ENCODE measurements at places on chromosomes 3 and 15.

DNA sequence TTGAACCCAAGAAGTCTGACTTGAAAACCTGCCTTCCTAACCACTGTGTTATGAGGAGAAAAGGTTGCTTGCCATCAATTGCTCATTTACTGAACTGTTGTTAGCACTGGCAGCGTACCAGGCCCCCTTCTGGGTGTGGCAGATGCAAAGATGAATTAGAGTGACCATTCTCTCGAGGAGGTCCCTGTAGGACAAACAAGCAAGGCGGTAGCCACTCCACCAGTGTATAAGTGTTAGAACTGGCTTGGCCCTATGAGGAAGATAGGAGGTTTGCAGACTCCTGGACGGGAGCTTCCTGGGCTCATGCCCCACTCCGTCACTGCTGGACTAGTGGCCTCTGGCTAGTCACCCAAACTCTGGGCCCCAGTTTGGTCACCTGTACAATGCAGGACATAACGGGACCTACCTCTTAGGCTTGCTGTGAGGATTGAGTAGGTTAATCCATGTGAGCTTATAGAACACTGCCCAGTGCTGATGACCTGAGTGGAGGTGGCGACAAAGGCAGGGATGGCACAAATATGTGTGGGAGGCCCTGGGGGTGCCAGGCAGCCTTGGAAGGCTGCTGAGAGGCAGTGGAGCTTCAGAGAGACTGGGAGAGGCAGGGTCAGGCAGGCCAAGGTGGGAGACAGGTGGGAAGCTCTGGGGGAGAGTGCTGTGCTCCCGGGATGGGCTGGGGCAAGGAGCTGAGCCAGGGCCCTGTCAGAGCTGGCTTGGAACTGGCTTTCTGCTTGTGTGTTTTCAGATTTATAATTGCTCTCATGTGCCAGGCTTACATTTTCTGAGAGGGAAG is 145.9 kb downstream of the DNAJB8 start:
- no peak for DNase-seq

DNA sequence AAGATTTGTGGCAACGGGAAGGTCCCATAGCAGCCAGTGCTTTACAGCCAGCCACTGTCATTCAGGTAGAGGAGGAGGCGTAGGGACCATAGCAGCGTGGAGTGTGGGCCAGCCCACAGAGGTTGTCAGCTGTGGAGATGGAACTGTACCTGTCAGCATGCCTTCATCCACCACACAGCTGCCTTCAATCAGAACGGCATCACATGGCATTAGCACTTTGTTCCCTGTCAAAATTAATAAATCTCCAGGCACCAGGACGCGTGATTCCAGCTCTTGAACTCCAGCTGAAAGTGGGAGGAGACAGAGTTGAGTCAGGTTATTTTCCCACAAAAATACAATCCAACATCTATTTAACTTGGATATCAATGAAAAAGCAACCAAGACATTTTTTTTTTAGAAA is 84.0 kb downstream of the ATP13A4 start:
- DNase-seq = no peak

DNA sequence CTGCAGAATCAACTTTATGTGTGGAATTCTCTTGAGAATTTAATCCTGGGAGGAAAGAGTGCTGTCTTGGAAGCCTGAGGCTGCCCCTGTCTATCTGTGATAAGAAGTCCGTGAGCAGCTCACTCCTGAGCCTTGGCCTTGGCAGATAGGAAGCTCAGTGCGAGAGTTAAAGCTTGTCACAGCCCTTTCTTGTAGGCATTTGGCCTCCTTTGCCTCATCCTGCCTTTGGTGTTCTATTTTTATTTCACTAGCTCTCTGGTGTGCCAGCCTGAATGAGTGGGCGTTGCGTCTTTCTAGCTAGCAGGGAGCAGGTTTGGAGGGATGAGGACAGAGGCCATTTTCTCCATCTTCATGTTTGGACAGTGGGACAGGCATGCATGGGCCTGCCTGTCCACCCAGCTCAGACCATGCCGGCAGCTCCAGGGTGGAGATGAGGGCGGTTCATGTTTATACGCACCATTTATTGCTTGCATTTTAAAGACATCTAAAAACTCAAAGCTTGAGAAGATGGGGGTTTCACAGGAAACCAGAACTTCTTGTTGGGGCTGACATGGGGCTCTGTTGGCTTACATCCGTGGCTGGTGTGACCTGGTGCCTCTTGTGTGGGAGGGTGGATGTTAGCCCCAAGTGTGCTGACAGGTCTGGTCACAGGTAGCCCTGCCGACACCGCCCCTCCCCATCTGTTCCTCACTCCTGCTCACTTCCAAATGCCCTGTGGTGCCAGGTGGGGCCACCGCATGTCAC is 29.8 kb downstream of the IRAK2 start:
- peak; percentile 48 for DNase-seq

- DNase-seq = no peak
Observed at GRCh38 chr3:40254491-40254890, 55.0 kb upstream of the EIF1B start.

GRCh38 chr3:29465836-29466235 is 185.0 kb downstream of the RBMS3 start:
- no peak for DNase-seq

Measured in NB4 (cell line).